ENCODE measurements at places on chromosomes 5 and 9. TPM values are rescaled to one million over a fixed set of nuclear protein-coding genes. Genes with fewer than 3 reads are reported as not detected.

Gene CAMK2A
- 512 TPM for total RNA-seq

GRCh38 chr5:50722223-50722622 is 55.8 kb downstream of the PARP8 start:
- no peak for DNase-seq

GRCh38 chr5:179008667-179009066 is 13.5 kb upstream of the GRM6 start:
- no peak for DNase-seq

GRCh38 chr5:133861161-133861737 is 107.2 kb downstream of the C5orf15 start:
- DNase-seq: no peak

DNA sequence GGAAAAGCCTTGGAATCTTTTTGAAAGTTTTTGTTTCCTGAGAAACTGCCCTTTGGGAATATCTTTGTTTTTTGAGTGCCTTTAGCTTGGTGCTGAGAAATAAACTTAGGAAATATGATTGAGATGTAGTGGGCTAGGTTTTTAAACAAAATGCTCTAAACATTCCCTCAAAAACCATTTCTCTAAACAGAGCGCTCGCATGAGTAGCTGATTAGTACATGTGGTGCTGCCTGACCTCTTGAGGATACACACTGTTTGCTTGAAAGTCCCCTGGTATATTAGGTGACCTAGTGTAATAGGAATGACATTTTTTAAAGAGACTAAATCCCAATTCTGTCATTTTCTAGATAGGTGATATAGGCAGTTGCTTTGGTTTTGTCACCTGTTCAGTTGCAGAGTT is 132.3 kb downstream of the ADAMTSL1 start:
- no peak for DNase-seq
